ENCODE measurements at places on chromosomes 7 and 10. TPM values are rescaled to one million over a fixed set of nuclear protein-coding genes. Genes with fewer than 3 reads are reported as not detected.

GRCh38 chr7:86867163-86867762, 192.2 kb downstream of the ELAPOR2 start:
- no peak for DNase-seq

- peak; percentile 90 for DNase-seq
These were observed 177.9 kb upstream of the BET1 start for GRCh38 chr7:94182066-94182465.

DNA sequence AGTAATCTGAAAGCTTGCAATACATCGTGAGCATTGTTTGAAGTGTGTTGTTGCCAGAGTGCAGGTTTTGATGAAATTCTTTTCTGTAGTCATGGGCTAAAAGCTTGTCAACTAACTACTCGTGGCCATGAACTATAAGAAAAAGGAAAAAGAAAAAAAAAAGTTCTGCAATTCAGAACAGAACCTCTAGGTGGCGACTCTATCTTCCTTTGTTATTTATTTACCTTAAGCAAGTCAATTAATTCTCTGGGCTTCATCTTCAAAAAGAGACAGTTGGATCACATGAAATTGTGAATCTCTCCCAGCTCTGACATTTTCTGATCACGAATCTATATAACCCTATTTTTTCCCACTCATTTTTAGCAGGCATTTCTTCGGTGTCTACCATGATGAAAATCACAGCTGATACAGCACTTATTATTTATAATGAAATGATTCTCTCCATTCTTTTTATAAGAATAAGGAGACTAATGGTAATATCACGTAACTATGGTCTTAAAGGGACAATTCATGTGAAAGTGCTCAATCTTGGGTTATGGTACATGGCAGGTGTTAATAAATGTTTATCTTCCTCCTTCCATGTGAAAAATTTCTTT, 18.8 kb downstream of the TMEM196 start:
- DNase-seq = no peak

EPHA1 gene
- total RNA-seq = 0.96 TPM

VWDE gene
- 1.8 TPM for total RNA-seq
